Stimulated activated CD8-positive, alpha-beta memory T cell treated with anti-CD3 and anti-CD28 coated beads, Interleukin-7, amount 100 ng/mL, for 1 hour (primary cell): ENCODE measurements at places on chromosomes 1 and 21.

- DNase-seq, result no peak
Observed at GRCh38 chr21:16241016-16241415, 511.2 kb downstream of the USP25 start.

DNA sequence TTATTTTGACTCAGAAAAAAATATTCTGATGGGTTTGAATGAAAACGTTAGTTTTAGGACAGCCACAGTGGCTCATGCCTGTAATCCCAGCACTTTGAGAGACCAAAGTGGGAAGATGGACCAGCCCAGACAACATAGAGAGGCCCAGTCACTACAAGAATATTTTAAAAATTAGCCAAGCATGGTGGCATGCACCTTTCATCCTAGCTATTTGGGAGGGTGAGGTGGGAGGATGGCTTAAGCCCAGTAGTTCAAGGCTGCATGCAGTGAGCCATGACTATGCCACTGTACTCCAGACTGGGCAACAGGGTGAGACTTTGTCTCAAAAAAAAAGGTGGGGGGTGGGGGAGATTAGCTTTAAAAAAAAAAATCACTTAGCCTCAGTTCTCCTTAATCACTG lies 127.5 kb downstream of the LBR start:
- no peak for DNase-seq

GRCh38 chr1:243390162-243390791 lies 134.4 kb downstream of the SDCCAG8 start:
- DNase-seq, result no peak

- DNase-seq, result no peak
Observed at GRCh38 chr1:114988095-114988494, 41.5 kb upstream of the TSHB start.

DNA sequence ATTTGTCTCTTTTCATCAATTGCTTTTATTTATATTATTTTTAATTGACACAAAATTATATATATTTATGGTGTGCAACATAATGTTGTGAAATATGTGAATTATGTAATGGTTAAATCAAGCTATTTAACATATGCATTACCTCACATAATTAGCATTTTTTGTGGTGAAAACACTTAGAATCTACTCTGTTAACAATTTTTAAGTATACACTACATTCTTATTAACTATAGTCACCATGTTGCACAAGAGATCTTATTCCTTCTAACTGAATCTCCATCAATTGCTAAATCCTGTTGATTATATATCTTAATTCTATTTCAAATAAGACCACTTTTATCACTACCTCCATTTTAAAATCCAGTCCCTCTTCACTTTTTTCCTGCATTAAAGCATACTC lies 42.5 kb downstream of the PLPPR5 start:
- DNase-seq, result no peak

DNA sequence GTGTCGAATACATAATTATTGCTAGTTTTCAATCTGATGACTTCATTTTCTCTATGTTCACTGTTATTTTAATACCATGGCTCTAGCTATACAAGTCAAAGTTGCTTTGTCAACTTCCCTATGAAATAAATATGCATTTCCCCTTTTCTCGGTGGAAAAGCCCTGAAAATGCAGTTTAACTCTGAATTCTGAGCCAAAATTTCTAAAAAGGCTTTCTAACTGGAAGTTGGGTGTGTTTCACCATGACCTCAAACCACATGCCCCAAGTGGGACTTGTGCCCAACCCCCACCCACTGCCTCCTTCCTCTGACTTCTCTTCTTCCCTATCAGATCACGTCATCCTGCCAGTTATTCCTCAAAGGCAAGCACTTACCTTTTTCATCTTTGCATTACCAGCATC lies 8.9 kb downstream of the MKNK1 start:
- DNase-seq, result no peak

- no peak for DNase-seq
Observed at GRCh38 chr21:40254540-40255465, 387.6 kb downstream of the PCP4 start.

- DNase-seq, result no peak
Observed at GRCh38 chr1:59434336-59434735, 137.4 kb downstream of the FGGY start.

DNA sequence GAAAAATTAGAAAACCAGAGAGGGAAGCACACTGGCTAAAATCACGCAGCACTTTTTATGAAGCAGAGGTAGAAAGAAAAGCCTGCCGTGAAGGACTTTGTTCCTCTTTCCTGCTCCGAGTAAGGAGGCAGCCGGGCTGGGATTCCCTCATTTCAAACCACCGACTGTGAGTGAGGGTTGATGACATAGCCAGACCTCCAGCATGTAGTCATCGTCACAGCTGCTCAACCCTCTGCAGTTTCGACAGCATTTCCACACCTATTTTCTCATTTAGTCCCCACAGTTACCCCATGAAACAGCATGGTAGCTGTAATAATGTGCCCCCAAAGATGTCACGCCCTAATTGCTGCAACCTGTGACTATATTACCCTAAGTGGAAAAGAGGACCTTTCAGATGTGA lies 35.3 kb downstream of the FCRL5 start:
- DNase-seq, result no peak

- DNase-seq, result no peak
Observed at GRCh38 chr1:241485554-241485992, 34.0 kb downstream of the FH start.

DNA sequence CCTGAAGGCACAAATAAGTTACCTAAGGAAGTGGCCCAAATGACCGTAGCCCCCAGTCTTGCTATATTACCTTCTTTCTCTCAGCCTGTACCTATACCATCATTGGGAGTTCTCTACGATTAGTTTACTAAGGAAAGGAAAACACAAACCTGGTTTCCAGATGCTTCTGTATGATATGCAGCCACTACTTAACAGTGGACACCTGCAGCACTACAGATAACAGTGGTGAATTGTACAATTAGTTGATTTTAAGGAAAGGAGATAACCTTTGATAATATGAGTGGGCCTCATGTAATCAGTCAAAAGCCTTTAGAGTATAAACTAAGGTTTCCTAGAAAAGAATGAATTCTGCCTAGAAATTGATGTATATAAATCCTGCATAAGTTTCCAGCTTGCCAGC lies 1157.4 kb downstream of the KCNT2 start:
- no peak for DNase-seq

DNA sequence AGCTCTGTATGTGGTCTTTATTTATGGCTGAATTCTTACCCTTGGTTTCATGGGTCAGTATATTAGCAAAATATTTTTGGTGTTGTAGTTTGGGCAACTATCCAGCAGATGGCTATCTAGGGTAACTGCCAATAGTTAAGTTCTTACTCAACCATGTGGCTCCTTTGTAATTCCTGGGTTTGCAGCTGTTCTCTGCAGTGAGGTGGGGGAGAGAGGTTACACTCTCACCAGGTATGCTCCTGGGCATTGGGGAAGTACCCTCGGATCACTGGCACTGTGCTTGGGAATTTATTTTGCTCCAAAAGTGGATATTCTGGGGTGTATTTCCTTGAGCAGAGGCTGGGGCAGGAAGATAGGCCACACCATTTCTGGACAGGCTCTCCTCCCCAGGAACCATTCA lies 436.7 kb upstream of the TMPRSS15 start:
- no peak for DNase-seq

DNA sequence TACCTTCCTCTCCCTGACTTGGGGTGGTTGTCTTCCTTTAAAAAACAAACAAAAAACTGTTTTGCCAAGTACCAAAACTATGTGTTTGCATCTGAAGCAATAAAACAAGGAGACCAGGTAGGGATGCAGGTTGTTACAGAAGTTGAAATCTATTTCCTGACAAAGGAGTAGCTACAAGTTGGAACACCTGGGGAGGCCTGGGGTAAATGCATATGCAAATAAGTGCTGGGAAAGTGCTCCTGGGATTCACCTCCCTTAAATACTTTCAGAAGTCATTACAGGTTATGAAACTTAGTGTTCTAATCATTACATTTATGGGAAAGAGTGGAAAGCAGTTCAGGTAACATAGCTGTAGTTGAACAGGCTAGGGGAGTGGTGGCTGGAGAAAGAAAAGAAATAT lies 1.9 kb upstream of the TSNAX start:
- no peak for DNase-seq

DNA sequence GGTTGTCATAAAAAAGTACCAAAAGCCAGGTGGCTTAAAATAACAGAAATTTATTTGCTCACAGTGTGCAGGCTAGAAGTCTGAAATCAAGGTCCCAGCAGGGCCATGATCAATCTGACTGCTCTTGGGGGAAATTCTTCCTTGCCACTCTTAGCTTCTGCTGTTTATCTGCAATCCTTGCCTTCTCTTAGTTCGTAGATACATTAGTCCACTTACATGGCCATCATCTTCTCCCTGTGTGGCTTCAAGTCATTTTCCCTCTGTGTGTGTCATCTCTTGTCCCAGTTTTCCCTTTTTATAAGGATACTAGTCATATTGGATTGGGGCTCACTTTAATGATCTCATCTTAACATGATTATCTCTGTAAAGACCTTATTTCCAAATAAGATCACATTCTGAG lies 124.0 kb upstream of the NCAM2 start:
- DNase-seq, result no peak

GRCh38 chr1:203590603-203591002 lies 36.0 kb upstream of the ATP2B4 start:
- no peak for DNase-seq

GRCh38 chr1:218739426-218739825 lies 394.3 kb downstream of the TGFB2 start:
- no peak for DNase-seq

DNA sequence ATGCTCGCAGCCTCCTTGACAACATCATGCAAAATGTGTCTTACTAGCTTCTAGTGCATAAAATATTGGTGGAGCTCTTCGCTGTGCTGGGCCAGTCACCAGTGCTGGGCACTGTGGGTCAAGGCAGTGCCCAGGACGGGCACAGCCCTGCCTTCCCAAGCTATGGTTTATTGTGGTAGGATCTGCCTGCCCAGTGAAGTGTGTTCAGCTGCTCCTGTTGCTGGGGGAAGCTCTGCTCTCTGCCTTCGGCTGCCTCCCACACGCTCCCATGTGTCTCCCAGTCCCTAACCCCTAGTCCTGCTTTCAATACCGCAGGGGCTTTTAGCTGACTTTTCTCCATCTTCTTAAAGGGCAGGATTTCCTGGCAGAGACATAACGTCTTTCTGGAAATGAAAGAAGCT lies 15.7 kb downstream of the EPHX1 start:
- no peak for DNase-seq

GRCh38 chr1:11585389-11585788 lies 68.8 kb downstream of the FBXO2 start:
- no peak for DNase-seq

- DNase-seq, result no peak
Observed at GRCh38 chr1:232704694-232705680, 75.1 kb upstream of the SIPA1L2 start.

- no peak for DNase-seq
Observed at GRCh38 chr1:118918940-118919259, 69.2 kb downstream of the TBX15 start.

- DNase-seq, result no peak
Observed at GRCh38 chr1:221165839-221166500, 286.7 kb downstream of the HLX start.

- no peak for DNase-seq
Observed at GRCh38 chr1:69835955-69836354, 268.2 kb downstream of the LRRC7 start.

GRCh38 chr1:64955097-64956009 lies 11.0 kb downstream of the JAK1 start:
- DNase-seq, result no peak

GRCh38 chr1:209802780-209803152 lies 3.2 kb downstream of the IRF6 start:
- DNase-seq, result no peak

- DNase-seq, result no peak
Observed at GRCh38 chr1:1287288-1288110, 7.3 kb downstream of the SCNN1D start.

- no peak for DNase-seq
Observed at GRCh38 chr1:167964646-167965045, 27.8 kb upstream of the MPC2 start.

GRCh38 chr1:55217226-55217986 lies 2.2 kb upstream of the USP24 start:
- DNase-seq, result no peak

DNA sequence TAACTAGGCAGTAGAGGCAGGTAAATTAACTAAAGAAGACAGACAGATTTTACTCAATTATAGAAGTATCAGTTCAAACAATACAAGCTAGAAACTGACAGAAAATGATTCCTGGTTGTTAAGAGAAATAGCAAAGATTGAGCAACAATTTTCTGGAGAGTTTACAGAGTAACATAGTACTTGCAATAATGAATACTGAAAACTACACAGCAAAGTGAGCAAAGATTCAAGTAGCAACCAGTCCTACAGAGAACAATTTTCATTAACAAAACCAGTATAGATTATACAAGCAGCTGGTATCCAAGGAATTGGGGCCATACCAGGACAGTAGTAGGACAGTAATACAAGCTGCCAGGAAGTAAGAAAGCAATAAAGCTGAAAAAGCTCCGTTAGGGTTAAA lies 37.6 kb downstream of the EYA3 start:
- no peak for DNase-seq

DNA sequence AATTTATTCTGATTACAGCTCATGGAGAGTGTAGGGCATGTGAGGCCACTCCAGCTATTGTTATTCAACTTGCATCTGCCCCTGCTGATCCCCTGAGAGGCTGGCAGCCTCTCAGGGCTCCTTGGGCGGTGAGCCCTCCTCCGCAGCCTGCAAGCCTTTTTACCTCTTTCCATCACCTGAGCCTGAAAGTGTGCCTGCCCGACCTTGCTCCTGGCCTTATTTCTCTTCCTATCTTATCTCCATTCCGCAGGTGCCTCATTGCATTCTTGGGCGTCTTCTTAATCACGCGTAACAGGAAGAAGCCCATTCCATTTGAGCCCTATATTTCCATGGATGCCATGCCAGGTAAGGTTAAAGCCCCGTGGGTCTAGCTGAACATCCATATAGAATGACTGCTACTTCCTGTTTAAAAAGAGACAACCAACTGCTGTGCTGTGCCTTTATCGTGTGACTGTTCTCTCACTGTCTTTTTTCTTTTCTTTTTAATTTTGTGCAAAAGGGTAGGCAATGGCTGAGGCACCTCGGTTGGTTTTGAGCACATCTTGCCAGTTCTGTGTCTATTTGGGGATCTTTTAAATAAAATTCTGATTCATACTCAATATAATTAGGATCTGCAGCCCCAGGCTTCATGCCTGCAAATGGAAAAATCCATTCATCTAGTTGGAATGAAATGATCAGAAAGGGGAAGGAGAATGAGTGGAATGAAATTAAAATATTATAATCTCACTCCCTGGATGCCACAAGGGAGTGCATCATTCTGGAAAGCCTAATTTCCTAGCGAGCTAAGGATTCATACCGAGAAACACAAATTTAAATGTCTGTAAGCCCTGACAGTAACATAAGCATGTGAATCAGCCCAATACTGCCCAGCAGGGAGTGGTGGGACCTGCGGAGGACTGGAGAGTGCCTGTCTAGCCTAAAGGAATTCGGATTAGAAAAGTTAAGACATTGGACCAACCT lies 38.6 kb upstream of the RCAN3 start:
- DNase-seq, result no peak
